ENCODE measurements at places on chromosomes 2 and 18.

DNA sequence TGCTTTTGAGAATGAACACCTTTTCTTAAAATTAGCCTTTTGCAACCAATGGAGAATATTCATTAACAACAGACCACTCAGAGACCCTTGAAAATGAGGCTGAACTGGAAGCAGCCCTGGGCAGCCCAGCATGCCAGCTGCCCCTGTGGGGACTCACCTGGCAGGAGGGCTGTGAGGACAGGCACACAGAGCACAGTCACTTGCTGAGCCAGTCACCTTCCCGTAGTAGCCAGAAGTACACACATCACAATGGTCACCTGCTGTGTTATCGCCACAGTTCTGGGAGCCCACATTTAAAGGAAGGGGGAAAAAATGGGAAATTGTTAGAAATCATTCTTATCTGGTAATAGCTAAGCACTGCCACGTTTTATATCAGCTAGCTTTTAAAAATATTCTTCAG, 115.5 kb downstream of the LAMA1 start:
- no peak for DNase-seq

DNA sequence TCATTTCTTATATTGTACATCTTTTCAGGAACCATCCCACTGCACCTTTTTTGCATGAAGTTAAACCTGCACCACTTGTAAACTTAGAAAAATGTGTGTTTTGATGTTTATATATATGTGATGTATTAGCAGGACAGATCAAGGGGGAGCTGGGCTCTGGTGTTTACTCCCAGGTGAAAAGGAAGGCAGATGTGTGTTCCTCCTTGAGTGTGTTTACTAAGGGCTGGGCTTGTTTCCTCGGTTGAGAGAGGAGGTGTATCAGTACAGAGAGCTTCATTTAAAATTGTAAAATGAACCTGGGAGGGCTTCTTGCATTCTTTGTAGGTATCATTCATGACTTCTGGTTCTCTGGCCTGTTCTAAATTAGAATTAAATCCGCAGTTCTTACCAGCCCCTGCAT, 14.8 kb downstream of the LPIN1 start:
- no peak for DNase-seq

DNA sequence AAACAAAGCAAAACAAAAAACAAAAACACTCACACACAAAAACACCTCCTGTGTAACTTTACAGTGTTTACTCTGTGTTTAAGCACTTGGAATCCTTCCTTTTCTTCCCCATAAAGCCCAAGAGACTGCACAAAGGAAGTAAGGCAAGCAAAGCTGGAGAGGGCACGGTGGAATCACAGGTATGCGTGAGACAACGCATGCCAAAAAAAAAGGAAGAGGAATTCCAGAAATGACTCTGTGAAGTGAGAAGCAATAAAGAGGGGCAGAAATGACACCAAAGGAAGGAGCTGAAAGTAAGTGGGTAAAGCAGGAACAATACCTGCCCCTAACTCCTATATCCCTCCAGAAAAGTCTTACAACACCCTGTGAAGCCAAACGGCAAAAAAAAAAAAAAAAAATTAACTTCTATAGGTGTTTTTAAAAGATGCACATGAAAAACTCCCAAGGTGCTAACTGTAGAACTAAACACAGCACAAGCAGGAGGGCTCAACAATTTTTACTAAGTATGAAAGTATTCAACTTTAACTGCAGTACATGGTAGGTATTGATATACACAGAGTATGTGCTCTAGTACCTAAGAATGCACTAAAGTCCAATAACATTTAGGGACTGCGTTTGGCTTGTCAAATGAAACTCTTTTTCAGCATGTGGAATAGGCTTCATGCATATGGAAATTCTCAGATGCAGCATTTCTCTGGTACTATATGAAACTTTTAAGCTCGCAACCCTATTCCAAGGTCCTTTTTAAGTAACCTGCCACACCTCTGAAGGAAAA, 9.1 kb downstream of the RND3 start:
- no peak for DNase-seq

- no peak for DNase-seq
Measured at GRCh38 chr2:20220806-20221554, 4.0 kb downstream of the SDC1 start.

DNA sequence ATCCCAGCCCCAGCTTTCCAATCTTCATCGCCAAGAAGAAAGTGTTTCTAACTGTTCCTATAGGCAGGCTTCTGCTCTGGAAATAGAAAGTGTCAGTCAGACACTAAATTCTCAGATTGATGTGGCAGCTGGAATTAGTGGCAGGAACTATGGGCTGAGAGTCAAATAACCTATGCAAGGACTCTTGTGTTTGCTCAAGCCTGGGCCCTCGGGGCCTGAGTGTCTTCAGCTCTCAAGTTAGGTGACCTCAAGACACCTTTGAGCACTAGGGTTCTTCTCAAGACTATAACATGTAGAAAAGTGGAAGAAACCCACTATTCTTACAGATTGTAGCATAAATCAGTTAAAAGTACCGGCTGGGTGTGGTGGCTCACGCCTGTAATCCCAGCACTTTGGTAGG, 694.5 kb downstream of the RNF144A start:
- DNase-seq = no peak
